Stromal cell of bone marrow (primary cell): ENCODE measurements at places on chromosomes 3 and 15.

DNA sequence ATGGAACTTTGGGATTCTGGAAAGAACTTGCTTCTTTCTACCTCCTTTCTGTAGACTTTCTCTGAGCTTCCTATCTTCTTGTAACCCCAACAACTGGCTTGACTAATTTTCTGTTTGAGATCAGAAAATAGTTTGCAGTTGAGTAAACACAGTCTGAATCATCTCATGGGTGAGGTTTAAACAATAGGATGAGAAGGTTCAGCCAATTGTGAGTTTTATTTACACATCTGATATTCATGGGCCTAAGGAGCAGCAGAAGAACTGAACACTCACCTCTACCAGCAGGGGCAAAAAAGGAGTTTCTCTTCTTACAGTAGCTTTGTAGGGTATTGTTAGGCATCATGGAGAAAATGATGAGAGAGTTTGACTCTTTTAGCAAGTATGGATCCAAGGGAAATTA lies 54.2 kb downstream of the DTWD1 start:
- DNase-seq = peak; percentile 78

DNA sequence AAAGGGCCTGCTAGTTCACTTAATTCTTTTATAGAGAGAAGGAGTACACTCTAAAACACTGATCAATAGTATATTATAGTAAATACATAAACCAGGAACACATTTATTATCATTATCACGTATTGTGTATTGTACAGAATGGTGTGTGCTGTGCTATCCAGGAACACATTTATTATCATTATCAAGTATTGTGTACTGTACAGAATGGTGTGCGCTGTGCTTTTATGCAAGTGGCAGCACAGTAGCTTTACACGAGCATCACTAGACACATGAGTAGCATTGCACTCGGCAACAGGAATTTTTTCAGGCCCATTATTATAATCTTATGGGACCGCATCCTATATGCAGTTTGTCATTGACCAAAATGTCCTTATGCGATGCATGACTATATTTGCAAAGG lies 20.9 kb upstream of the MUC20 start:
- no peak for DNase-seq

GRCh38 chr3:26091096-26091495 lies 301.2 kb downstream of the OXSM start:
- no peak for DNase-seq

DNA sequence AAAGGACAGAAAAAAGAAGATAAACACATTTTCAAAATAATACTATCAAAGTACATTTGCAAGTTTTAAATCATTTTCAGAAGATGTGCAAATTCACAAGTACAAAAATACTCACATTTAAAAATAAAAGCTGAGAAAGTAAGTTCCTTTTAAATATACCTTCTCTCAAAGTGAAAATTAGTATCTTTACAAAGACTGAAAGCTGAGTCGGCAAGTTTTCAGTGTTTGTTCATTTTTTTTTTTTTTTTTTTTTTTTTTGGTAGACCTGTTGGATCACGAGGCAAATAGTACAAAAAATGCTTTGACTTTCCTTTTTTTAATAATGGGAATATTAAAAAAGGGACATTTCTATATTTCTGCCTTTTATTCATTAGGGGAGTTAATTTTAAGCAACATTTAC lies 317.8 kb downstream of the LSAMP start:
- no peak for DNase-seq

- DNase-seq = no peak
Observed at GRCh38 chr3:25479727-25480010, 51.6 kb downstream of the RARB start.

GRCh38 chr15:60583946-60584345 lies 105.0 kb upstream of the ICE2 start:
- DNase-seq = no peak

GRCh38 chr3:41768363-41768762 lies 193.5 kb downstream of the ULK4 start:
- no peak for DNase-seq

- DNase-seq = no peak
Observed at GRCh38 chr3:189588070-189588469, 43.1 kb upstream of the TP63 start.

GRCh38 chr3:84962415-84962814 lies 3.6 kb downstream of the CADM2 start:
- DNase-seq = no peak

- peak; percentile 77 for DNase-seq
Observed at GRCh38 chr3:146313746-146314111, 62.8 kb upstream of the PLSCR4 start.

DNA sequence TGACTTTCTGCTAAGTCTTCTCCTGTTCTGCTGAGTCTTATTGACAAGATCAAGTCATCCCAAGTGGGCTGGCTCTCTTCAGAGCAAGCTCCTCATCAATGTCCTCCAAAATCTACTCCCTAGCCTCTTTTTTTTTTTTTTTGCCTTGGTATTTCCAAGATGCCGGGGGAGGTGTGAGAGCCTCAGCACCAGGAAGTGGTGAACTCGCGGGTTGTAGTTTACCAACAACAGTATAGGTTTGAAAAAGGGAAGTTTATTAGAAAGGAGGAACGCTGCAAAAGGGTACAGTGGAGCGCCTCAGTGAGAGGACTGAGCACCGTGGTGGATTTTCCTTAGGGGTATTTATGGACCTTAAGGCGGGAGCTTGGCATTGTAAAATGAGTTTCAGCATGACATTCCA lies 94.3 kb upstream of the SGO1 start:
- no peak for DNase-seq

DNA sequence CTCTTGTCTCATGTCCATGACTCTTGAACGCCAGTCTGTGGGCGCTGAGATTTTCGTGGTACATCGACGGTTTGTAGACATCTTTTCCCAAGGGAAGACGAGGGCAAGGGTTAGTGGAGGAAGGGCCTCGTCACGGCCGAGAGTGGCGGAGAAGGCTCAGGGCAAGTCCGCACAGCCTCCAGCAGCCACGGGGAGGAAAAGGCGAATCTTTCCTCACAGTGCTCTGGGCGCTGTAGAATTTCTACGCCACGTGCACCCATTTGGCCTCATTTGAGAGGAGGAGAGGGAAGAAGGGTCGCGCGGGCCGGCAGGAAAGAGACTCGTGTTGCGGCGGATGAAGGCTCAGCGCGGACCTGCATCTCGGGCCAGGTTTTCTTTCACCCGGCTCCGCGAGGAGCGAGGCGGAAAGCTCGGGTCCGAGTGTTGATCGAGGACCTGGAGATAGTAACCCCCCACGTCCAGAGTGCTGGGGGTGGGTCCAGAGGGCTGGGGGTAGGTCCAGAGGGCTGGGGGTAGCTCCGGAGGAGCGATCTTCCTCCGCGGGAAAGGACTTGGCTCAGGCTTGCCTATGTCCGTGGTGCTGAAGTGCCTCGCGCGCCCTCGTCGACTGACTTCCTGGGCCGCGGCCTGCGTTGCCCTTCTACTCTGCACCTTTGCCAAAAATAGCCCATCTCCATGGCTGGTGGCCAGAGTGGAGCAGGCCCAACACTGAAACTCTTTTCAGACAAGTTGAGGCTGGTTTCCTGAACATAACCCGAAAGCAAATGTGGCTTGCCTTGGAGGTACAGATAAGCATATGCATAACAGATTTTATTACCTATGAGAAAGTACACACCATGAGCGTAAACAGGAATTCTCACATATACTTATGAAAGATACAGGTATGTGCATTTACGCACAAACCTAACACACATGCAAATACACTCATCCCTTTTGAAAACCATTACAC lies 1.1 kb downstream of the SLC35G2 start:
- no peak for DNase-seq

DNA sequence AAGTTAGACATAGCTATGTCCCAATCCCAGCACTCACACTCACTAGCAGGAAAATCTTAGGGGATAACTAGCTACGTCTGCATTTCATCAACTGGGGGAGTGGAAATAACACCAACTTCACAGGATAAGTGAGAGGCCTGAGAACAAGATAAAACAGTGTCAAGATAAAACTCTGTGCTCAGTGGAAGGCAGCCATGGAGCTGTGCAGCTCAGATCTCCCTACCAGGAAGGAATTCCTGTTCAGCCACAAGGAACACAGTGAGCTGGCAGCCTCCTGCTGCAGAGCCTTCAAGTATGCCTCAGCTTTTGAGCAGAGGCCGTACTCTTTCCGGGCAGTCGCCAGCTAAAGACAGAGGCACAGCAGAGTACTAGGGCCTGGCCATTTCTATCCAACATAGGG lies 115.8 kb upstream of the TOPAZ1 start:
- peak; percentile 25 for DNase-seq

- DNase-seq = no peak
Observed at GRCh38 chr15:88716543-88717381, 77.9 kb downstream of the ISG20 start.

DNA sequence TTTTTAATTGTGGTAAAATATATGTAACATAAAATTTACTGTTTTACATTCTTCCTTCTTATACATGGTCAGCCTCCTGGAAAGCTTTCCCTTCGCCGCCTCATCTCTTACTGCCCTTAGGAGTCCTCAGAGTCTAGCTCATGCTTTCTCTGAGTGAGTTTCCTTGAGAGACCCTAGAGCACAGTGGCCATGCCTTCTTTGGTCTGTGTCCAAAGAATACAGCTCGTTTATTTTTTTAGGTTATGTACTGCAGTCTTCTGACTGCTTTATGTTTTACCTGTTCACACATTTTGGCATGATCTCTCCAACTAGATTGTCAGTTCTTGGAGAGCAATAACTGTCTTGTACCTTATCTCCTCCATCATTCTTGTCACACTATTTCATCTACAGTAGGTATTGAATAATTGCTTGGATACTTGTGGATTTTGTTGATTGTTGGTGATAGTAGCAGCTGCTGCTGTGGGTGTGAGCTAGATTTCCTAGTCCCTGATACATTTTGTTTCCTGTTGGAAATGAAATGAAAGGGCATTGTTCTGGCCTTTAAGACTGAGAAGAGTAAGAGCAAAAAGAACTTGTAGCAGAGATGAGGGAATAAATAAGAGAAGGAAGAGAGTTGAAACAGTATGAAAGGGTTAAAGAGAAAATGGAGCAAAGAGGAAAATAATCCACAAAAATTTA lies 10.9 kb downstream of the ARIH2 start:
- DNase-seq = no peak

GRCh38 chr3:159451067-159451466 lies 537.6 kb upstream of the IL12A start:
- DNase-seq = no peak

- DNase-seq = no peak
Observed at GRCh38 chr15:77495838-77496596, 75.3 kb downstream of the HMG20A start.
